Nucleus accumbens (tissue), 56 donors: ENCODE measurements at places on chromosomes 5 and 9.
A peak's percentile ranks its signal among the peaks of the same experiment; 100 is the strongest.

DNA sequence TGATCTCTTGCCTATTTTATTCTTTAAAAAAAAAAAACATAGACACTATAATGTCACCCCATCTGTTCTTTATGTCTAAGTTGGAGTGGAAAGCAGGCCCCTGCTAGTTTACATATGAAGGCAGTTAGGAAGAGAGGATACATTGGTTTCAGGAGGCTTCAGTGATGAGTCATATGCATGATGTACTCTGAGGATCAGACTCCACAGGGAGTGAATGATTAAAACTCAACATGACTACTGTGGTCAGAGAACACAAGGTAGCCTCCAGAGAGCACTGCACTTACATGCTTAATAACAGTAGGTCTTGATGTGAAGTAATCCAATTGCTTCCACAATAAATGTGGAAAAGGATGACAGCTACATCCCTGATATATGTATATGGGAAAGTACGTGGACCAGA lies 22.7 kb upstream of the FSTL4 start:
- DNase-seq = no peak

- no peak for DNase-seq
Observed at GRCh38 chr5:71475788-71476384, 20.4 kb downstream of the BDP1 start.

DNA sequence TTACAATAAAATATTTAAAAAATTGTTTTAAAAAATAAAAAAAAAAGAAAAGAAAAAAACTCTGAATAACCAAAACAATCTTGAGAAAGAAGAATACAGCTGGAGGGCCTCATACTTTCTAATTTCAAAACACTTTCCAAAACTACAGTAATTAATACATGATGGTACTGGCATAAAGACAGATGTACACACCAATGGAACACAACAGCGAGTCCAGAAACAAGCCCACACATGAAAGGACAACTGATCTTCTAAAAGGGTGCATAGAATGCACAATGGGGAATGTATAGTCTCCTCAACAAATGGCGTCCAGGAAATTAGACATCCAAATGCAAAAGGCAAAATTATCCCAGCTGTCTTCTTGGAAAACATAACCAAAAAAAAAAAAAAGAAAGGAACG lies 99.6 kb downstream of the LURAP1L start:
- DNase-seq = no peak

- no peak for DNase-seq
Observed at GRCh38 chr5:179377421-179378115, 32.3 kb upstream of the ADAMTS2 start.

DNA sequence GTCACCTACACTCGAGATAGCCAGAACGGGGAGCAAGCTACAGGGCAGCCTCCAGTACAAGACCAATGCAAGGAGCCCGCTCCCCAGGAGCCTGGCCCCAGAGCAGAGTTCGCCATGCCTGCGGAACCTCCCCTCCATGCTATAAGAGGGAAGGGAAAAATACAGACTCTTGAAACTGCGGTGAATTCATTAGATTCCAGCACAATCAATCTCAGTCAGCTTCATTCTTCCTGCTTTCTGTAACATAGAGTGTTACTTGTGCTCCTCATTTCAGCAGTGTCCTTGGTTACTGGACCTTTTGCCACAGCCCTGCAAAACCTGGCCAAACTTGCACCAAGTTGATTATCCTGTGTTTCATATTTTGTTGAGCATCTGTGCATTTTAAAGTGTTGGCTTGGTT lies 22.2 kb upstream of the CREBRF start:
- no peak for DNase-seq

DNA sequence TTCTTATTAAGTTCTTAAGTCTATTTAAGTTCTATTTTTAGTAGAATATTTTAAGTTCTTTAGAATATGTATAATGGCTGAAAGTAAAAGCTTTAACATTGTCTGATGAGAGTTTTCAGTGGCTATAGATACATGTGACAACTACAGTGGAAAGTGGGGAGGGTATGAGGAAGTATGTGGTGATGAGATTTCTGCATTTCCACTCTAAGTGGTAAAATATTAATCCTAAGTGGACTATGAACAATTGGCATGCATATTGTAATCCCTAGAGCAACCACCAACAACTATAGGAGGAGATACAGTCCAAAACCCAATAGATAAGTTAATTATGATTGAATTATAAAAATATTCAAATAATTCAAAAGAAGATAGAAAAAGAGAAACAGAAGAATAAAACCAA lies 183.6 kb downstream of the GADD45G start:
- DNase-seq = no peak

GRCh38 chr9:73079326-73079725 lies 72.3 kb upstream of the ANXA1 start:
- no peak for DNase-seq

DNA sequence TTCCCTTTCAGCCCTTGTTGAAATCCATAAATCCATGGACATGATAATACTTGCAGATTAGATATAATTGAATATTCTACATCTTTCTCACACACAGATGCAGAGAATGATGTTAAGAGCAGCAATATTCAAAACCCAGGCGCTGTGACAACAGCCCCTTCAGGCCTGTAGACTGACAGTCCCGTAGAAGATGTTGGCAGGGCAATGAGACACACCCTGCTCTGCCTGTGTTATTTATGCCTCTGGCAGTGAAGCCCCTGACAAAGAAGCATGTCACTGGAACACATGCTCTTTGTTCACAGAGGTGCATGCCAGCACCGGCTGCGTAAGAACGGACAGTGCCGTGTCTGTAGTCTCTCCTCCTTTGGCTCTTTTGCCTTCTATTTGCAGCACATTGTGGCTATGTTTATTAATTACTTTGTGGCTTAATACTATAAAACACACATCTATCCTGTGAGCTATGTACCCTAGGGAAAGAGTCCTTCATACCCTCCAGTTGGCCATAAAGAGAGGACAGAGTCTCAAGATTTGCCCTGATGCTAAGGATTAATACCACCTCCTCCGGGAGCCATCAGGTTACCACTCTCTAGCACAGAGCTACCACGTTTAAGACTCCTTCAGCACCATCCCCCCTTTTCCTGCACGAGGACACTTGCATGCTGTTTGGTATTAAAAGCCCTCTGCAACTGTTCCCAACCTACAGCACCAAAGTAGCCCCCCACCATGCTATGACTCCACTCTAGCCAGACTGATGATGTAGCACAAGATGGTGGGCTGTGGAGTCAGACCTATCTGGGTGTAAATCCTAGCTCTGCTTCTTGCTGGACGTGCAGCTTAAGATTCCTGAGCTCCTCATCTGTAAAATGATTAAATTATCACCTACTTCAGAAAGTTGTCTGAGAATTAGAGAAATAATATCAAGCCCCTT lies 2.0 kb upstream of the ANP32B start:
- peak; percentile 23 for DNase-seq
